NCI-H526 treated with DMSO at 0.1 percent for 48 hours (cell line): ENCODE measurements at places on chromosomes 3 and 15.

GRCh38 chr3:18334837-18335601, 90.1 kb downstream of the SATB1 start:
- DNase-seq, result no peak

- no peak for DNase-seq
Observed at GRCh38 chr3:131397889-131398288, 16.3 kb downstream of the NUDT16 start.

- no peak for DNase-seq
Observed at GRCh38 chr15:32668942-32669341, 27.4 kb downstream of the SCG5 start.

DNA sequence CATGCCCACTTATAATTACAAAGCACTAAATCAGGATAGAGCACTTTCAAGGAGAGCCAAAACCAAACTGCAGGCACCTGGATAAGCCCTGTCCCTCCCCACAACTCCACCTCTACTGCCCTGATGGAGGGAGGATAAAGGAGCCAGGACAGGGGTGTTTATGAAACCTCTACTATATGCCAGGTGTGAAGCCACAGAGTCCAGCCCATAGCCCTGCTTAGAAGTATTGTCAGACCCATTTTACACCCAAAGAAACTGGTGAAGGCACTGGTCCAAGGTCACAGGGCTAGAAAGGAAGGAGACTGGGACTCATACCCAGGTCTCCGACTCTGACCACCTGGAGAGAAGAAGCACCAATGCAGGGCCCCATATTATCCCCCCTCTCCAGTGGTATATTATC, 48.7 kb downstream of the SH3BP5 start:
- no peak for DNase-seq

DNA sequence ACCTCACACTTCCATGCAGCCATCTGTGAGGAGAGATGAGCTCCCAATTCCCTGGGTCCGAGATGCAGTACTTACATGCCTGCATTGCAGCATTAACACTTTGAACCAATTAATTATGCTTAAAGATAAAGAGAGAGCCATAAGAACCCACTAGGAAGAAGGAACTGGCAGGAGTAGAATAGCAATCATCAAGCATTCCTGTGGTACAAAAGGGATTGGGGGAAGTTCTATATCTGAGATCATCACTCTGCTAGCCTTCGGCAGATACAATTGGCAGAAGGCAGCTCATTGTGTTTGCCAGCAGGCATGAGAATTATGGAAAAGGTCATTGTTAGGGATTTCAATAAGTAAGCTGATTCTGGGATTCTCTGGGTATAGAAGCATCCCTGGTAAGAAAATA, 891.4 kb downstream of the NTRK3 start:
- no peak for DNase-seq

DNA sequence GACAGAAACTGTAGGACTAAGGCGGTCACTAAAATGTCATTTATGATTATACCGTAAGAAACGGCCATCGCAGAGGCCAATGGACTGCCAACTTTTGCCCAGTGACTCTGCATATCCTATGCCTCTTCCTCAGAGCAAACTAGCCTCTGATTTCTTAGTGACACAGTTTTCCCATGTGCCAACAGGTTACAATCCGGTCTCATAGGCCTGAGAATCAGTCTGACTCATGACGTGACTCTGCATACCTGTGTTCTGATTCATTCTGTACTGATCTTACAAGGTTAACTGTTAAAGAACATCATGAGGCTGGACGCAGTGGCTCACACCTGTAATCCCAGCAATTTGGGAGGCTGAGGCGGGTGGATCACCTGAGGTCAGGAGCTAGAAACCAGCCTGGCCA, 17.8 kb downstream of the RUBCN start:
- DNase-seq, result no peak
